ENCODE measurements at places on chromosomes 5 and 9.

DNA sequence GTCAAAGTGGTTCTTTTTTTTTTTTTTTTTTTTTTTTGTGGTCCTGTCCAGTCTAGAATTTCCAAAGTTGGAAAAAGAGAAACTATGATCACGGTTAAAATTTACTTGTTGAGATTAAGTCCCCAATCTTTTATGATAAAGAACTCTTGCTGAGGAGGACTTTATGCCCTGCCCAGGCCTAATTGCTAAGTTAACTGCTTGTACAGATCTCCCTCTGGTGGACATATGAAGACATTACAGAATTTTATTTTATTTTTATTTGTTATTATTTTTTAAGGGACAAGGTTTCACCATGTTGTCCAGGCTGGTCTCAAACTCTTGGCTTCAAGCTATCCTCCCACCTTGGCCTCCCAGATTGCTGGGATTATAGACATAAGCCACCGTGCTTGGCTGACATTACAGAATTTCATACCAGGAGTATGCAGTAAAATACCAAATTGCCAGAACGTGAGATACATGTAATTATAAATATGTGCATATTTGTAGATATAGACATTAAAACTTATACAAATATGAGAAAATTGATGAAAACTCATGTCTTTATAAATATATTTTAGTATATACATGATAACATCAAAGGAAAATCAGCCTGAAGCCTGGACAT, 91.2 kb downstream of the RFK start:
- DNase-seq = no peak

DNA sequence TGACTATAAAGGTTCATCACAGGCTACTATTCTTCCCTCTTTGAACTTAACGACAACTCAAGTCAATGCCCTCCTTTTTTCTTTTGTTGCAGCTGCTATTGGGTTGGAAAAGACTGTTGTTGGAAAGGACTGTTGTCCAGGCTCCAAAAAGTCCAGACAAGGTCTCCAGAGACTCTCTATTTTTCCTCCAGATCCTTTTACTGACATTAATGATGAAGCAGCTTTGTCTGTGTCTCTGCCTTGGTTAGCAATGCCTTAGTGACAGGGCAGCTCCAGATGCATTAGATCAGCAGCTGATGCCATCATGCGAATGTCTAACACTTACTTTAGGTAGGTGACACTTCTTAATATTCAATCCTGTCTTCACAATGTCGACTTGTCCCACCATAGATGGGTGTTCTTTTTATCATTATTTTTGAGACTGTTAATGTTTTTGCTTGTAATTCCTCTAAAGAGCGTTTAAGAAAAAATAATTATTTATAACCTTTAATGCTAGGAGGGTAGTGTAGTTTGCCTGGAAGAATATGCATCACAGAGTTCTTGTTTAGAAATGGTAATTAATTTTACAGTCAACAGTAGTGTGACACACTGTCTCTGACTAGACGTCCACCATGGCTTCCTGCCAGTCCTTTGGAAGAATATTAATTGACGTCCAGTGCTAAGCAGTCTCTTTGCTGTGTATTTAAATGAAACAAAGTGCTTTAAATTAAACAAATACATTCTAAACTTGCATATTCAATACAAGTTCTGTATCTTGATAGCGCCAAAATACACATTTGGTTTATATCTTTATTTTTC, 492.2 kb downstream of the NR2F1-AS1 start:
- no peak for DNase-seq

- no peak for DNase-seq
These were observed 88.4 kb downstream of the LMNB1 start for GRCh38 chr5:126865299-126865698.

- no peak for DNase-seq
These were observed 16.8 kb upstream of the ACTBL2 start for GRCh38 chr5:57499262-57500050.

GRCh38 chr5:158951436-158952247, 148.1 kb downstream of the EBF1 start:
- DNase-seq = no peak

DNA sequence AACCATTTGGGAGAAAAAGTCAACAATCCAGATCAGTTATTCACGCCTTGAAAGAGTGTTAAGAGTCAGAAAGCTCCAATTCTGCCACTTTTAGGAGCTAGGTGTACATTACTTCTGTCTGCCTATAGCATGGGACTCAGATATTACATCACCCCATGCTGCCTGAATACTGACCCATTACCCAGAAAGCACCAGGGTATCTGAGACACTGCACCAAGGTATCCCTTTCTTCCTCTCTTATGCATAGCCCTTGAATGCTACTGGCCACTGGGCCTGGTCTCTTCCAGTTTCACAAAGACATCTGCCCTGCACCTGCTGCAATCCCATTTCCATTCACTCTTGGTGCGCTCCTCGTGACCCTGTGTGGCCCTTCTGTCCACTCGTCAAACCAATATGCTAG, 2.6 kb downstream of the STRBP start:
- DNase-seq = no peak

GRCh38 chr5:43658509-43658908, 55.5 kb downstream of the NNT start:
- no peak for DNase-seq

DNA sequence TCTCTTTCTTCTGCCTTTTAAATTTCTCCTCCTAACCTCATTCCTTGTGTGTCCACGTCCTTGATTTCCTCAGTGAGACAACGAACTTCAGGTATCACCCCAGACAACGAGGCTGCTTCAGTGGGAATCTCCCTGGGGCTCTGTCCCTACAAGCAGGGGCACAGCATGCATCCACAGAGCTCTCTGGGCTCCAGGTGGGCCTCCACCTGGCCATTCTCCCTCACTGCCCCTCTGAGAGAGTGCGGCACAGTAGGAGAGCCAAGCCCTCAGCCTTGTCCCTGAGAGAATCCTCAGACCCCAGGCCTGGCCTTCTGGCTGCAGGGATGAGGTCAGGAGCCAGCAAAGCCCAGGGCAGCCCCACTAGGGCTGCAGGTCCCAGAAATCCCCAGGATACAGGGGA, 105.3 kb downstream of the LHFPL2 start:
- DNase-seq = no peak

GRCh38 chr9:121743441-121744001, 92.1 kb downstream of the DAB2IP start:
- no peak for DNase-seq

- DNase-seq = no peak
These were observed 145.7 kb downstream of the IRX1 start for GRCh38 chr5:3741374-3741770.

DNA sequence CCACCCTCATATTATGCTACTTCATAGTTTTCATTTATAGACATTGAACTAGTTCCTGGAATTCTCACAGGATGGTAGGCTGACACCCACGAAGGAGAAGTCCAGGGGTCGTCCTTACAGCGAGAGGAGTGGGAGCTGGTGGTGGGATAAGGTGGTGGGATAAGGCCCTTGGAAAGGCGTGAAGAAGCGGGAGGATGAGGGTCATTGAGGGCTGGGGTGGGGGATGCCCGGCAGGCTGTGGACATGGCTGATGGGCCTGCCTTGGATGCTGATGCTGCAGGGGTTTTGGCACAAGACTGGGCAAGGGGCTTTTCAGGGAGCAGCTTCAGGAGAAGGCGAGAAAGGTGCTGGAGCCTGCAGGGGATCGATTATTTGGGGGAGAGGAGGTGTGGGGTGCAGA, 9.4 kb downstream of the DAB2IP start:
- no peak for DNase-seq

DNA sequence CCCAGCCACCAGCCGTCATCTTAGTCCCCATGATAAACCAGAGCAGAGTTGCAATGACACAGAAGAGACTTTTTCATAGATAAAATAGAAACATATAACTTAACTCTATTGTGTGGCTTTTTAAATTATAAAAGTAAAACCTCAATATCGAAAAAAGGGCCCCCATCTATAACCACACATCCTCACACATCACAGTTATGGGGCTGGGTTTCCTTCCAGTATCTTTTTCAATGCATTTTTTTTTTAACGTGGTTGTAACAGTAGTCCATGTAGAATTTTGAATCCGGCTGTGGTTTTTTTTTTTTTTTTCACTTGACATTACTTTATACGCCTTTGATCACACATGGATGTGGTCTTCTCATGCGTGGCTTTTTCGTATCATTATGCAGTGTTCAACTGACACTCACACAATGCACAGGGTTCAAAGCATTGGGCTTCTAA, 77.4 kb downstream of the CFAP77 start:
- DNase-seq = no peak

DNA sequence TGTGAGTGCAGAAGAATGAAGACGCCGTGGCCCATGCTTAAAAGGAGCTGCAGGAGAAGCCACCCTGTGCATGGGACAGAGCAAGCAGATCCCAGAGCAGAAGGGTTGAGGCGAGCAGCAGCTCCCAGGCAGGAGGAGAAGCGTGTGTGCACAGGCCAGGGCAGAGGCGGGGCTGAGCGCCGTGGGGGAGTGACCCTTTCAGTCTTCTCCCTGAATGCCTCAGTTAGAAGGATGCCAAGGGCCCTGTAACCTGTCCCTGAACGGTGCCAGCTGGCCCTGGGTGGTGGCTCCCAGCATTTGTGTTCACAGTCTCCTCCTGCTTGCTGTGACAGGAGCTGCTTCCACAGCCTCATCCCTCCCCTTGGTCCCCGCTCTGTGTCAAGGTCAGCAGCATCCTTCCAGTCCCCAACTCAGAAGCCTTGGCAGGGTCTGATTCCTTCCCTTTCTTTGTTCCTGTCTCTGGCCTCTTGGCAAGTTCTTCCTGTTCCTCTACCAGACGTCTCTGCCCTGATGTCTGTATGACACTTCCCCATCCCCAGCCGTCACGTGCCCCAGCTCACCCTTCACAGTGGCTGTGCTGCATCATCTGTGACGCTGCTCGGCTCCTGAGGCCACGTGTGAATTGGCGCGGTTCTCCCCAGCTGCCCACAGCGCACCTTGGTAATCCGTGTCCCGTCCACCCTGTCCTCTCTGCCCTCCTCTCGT, 5.2 kb downstream of the EXOC3 start:
- DNase-seq = no peak

GRCh38 chr9:95515272-95516113, 1.3 kb downstream of the PTCH1 start:
- DNase-seq = no peak

- DNase-seq = no peak
These were observed 115.3 kb downstream of the GDNF start for GRCh38 chr5:37724395-37725125.

- no peak for DNase-seq
These were observed 42.9 kb upstream of the HAND1 start for GRCh38 chr5:154520861-154521453.

- no peak for DNase-seq
These were observed 78.7 kb downstream of the ACTL7B start for GRCh38 chr9:108776920-108777639.

GRCh38 chr9:2704504-2704903, 12.8 kb upstream of the KCNV2 start:
- no peak for DNase-seq

- DNase-seq = no peak
These were observed 47.3 kb downstream of the SH3TC2 start for GRCh38 chr5:149015561-149015960.

DNA sequence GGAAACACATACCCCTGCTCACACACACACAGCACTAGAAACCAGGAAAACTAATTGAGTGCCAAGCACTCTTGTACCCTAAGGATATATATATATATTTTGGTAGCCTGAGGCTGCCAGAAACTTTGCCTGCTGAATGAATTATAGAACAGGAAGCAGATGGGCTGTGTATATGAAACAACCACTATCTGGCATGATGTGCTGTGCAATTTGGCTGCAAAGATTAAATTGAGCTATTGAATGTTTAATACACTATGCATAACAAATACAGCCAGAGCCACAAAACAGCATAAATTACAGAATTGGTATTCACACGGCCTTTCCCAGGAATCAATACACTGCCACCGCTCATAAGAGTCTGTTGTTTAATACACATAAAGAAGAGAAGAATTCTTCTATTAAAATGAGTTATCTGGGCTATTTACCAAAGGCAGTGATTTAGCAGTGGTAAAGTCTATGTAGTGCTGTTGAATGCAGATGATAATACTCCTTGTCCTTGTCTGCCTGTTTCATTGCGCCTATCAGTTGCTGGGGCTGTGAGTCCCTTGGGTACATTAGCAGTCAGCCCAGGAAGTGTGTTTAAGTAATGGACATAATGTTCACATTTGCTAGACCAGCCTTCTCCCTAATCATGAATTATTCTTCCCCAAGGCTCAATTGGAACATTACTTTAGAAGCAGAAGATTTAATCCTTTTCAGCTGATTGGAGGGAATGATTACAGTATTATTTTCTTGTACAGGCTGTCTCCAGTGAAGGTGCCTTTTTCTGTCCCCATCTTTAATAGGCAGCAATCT, 294.3 kb downstream of the TLE1 start:
- DNase-seq = no peak

- DNase-seq = no peak
These were observed 45.7 kb upstream of the FAM170A start for GRCh38 chr5:119583684-119584083.

- no peak for DNase-seq
These were observed 193.7 kb downstream of the ENC1 start for GRCh38 chr5:74446725-74447241.

- no peak for DNase-seq
These were observed 13.4 kb upstream of the CCDC112 start for GRCh38 chr5:115309751-115310370.

- DNase-seq = no peak
These were observed 325.1 kb upstream of the NMUR2 start for GRCh38 chr5:152730176-152730575.

- DNase-seq = no peak
These were observed 996 bp upstream of the GAS1 start for GRCh38 chr9:86948074-86948929.

- DNase-seq = no peak
These were observed 56.1 kb downstream of the FGF18 start for GRCh38 chr5:171475596-171475995.

DNA sequence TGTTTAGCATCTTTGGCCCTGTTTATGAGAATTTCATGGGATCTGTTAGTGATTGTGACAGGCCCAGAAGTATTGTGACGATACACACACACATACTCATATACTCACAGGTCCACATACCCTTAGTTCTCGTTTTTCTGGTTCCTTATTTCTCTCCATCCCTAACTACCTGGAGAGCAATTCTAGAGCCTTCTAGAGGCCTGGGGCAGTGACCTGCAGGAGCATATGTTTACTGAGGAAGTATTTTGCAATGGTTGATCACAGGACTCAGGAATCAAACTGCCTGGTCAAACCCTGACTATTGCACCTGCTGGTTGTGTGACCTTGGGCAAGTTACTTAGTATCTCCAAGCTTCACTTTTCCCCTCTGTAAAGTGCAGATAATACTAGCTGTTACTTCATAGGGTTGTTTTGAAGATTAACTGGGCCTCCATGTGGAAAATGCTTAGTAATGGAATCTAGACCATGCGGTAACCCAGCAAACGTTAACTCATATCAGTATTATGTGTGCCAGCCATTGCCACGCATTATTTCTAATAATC, 8.7 kb downstream of the PAPPA start:
- DNase-seq = no peak

DNA sequence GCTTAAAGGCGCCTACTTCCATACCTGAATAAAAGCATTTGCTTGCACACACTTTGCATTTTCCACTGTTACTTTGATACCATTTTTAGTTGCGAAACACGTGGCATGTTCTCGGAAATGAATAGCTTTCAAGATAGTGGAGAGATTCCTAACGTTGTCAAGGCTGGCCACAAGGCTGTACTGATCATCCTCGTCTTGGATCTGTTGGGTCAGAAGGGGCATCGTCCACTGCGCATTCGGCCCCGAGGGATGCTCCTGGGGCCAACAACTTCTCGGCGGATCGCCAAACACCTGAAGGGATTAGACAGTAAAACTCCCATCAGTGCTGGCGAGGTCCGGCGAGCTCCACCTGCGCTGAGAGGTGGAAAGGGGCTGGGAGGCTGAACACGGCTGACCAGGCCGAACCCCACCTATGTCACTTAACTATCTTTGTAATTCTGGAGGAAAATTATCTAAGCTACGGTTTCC, 599 bp downstream of the RAD1 start:
- no peak for DNase-seq

Data from vagina (tissue), 2 donors.